ENCODE measurements at places on chromosomes 12 and 14.

DNA sequence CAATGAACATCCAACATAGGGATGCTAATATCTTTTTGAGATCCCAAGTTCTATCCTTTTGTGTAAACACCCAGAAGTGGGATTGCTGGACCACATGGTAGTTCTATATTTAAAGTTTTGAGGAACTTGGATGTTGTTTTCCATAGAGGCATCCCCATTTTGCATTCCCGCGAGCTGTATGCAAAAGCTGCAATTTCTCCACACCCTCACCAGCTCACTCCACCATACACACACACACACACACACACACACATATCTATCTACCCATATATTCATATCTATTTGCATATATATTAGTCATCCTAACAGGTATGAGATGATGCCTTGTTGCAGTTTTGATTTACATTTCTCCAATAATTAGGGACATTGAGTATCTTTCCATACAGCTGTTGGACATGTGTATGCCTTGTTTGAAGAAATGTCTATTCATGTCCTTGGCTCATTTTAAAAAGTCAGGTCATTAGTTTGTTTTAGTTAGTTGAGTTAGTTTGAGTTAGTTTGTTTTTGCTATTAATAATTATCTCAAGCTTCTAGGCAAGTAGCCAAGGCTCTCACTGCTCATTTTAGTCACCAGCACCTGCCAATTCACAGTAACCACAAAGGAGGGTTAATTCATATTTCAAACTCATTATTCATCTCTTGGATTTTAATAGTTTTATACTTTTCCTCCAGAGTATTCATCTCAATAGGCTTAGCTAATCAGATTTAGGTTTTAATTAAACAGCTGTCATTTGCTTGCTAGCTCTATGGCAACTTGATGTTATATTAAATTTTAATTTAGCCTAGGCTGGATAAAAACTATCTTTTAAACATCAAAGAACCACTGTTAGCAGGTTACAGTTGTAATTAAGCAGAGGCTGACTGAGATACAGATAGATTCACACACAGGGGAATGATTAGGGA lies 1435.9 kb upstream of the TMEM132C start:
- DNase-seq: no peak

DNA sequence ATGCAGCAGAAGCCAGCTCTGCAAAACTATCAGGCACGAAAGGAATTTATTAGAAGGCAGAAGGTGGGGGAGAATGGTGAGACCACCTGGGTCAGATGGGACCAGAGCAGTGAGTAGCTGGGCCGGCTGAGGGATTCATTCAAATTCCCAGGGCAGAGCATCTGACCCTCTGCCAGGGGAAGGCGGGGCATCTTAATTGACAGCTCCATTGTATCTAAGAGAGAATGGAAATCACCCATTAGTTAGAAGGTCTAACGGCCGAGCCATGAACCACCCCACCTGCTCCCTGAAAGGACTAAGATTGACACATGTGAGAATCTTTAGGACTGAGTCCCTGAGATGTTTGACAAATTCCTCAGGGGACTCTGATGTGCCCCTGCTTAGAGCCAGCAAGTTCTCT lies 83.7 kb downstream of the PHETA1 start:
- no peak for DNase-seq

DNA sequence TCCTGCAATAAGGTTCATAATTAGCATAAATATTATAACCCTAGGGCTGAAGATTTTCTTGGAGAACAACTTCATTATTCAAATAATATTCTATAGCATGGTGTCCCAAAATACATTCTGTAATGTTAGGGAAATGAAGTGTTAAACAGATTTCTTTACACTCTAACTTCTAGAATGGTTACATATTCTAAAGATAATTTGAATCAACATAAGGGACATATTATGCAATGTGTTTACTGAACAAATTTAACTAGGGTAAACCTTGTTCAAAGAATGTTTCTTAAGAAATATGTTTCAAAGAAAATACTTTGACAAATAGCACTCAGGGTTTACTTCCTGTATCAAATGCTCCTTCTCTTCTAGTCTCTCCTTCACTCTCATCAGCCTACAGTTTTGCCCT lies 281.6 kb downstream of the SLC6A15 start:
- no peak for DNase-seq

- DNase-seq: peak; percentile 51
Observed at GRCh38 chr14:73613046-73613383, 698 bp downstream of the ACOT6 start.

DNA sequence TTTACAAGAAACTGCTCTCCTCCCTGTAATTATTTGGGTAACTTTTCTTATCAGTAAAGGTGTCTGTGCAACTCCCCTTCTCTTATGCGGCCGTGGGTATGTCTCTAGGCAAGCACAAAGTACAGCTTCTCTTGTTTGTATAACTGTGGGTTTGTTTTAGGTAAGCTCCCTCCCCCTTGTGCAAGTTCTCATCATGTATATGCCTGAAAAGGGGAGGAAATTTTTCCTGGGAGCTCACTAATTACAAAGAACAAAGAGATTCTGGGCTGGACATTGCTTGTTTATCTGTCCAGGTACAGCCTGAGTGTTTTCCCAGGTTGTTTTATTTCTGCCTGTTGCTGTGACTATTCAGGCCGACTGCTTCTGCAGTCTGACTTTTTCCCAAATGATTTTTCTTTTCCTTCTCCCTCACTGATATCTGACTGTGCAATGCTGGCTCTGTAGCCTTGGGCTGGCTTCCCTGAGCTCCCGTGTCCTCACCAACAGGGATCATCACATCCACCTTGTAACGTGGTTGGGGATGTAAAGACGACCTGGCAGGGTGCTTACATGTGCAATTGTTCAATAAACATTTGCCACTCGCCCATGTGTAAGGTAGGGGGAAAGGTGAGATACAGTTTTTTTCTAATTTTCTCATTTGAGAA lies 916.5 kb downstream of the AACS start:
- peak; percentile 32 for DNase-seq

DNA sequence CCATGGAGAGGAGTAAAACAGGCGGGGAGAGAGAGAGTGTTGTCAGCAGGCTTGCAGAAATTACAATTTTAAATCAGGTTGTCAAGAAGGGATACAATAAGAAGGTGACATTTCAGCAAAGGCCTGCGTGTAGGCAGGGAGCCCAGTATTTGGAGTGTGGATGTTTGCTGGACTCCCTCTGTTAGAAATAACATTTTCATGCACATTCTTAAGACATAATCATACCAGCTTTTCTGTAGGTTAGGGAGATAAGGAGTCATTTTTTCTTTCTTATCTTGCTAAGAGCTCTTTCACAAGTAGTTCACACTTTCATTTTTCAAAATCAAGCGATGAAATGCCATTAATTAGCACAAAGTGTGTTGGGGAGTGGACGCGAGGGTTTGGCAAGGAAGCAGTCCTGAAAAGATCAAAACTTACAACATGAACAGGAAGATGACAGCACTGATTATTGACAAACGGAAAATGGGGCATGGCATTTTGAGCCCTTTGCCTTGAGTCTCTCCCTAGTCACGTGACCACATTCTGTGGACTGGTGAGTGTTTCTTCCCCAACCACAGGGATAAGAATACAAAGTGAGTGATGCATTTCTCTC lies 160.2 kb downstream of the DAD1 start:
- no peak for DNase-seq

GRCh38 chr12:109452489-109452888 lies 24.6 kb downstream of the KCTD10 start:
- peak; percentile 42 for DNase-seq

DNA sequence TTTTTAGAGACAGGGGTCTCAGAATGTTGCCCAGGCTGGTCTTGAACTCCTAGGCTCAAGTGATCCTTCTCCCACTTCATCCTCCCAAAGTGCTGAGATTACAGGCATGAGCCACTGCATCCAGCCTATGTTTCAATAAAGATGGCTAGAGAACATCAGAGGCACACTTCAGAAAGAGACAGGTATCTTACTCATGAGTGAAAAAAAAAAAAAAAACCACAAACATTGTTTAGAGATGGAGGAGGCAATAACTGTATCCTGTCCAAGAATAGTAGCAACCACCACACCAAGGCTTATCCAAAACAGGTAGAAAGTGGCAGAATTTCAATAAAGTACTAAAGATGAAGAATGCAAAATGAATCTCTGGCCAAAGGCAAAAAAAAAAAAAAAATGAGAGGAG lies 30.3 kb downstream of the EEA1 start:
- no peak for DNase-seq

DNA sequence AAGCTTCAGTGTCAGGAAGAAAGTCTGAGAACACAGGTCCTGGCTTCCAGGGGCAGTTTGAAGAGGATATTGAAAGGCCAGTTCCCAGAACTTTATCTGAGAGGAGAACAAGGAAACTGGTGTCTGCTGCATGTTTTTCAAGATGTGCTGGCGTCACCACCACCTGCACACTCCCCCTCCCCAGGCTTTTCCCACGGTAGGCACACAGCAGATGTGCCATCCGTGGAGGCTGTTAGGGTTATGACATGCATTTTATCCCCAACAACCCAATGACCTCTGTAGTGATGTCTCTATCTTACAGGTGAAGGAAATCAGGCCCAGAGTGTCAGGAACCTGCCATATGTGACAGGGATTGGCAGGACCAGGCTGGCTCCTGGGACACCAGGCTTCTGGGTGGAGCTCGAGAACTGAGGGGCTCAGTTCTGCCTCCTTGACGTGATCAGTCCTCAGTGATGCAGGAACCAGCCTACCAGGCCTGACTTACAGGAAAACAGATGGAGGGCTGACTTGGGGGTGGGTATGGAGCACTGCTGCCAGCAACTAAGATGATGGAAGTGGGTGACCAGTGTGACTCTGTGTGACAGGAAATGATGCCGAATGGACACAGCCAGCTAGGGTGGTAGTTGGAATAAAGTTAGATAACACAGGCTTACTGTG lies 16.8 kb downstream of the SLC25A47 start:
- peak; percentile 14 for DNase-seq

- DNase-seq: peak; percentile 90
Observed at GRCh38 chr14:77638771-77639171, 22.3 kb upstream of the SPTLC2 start.

GRCh38 chr12:123094349-123095077 lies 56.4 kb downstream of the PITPNM2 start:
- DNase-seq: peak; percentile 91

DNA sequence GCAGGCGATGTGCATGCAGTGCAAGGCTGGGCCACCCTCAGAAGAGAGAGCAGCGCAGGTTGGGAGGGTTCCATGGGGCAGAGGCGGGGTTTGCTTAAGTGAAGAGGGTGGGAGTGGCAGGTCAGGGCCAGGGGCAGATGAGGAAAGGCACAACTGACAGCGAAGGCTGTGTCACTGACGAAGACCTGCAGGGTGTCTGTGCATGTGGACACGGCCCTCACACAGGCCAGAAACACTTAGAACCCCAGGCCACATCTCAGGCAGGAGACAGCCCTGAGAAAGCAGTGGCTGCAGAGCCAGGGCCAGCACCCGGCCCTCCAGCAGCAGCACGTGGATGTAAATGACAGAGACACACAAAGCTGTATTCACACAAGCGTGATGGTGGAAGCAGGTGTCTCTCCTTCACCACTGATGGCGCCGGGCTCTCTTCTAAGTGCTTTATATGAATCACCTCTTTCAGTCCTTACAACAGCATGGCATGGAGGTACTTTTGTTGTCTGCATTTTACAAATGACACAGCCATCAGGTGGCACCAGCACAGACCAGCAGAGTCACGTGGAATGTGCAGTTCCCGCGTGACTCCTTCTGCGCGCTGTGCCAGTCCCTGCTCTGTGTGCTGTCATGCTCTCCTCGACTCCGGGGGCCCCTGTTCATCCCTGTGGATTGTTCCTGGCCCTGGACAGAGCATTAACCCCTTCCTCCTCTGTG lies 54.6 kb downstream of the TSPAN11 start:
- DNase-seq: no peak

GRCh38 chr12:72296389-72296788 lies 24.2 kb downstream of the TRHDE start:
- no peak for DNase-seq

- DNase-seq: no peak
Observed at GRCh38 chr12:92516277-92516600, 186.6 kb upstream of the PLEKHG7 start.

GRCh38 chr12:6639151-6639801 lies 3.5 kb upstream of the LPAR5 start:
- DNase-seq: no peak

DNA sequence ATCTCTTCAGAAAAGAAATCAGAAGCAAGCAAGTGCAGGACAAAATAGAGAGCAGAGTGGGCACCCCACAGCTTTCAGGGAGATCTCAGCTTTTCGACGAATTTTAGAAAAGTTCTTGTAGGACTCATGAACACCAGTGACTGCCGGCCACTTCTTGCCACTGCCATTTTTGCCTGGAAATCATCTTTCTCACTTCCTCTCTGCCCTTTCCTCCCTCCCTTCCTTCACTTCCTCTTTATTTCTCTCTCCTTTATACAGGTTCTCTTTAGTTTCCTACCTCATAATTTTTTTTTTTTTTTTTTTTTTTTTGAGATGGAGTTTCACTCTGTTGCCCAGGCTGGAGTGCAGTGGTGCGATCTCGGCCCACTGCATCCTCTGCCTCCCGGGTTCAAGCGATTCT lies 185.6 kb downstream of the APAF1 start:
- no peak for DNase-seq

DNA sequence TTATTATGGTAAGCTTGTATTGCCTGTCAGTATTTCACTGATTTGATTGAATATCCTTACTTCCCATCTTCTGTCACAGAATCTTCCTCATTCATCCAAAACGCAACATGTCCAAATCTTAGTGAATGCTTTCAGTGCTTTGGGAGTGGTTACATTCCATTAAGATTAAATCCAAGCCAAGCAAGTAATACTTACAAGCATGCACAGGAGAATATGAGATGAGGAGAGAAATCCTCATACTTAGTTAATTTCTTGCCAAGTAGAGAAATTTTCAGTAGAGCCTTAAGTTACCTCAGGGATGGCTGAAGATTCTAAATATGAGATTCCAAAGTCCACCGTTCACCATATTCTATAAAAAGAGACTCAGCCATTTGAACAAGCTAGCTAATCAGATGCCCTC lies 316.0 kb downstream of the RAD51B start:
- peak; percentile 58 for DNase-seq

DNA sequence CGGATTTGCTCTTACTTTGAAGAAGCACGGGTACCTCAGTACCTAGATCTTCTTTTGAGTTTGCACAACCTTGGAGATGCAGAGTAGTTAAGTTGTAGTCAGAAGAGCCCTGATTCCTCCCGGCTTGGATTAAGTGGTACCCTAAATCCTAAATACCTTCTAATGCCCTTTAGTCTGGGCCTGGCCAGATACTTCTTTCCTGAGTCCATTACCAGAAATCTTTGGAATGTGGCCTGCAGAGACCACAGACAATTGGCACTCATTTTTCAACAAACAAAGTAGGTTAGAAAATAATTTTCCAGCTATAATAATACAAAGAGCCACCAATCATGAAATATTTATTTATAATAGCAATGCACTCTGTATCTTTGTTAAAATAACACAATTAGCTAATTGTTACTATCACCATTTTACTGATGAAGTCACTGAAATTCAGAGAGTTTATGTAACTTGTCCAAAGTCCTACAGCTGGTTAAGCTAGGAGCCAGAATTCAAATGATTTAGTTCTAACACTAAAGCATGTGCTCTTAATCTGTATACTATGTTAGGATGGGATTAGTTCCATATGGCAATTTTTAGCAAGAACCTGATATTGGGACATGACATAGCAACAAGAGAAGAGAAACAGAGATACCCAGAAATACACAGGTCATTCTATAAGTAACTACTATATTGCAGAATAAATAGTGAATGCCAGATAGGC lies 132.1 kb upstream of the PDZRN4 start:
- peak; percentile 26 for DNase-seq

- no peak for DNase-seq
Observed at GRCh38 chr12:19908830-19909229, 459.5 kb upstream of the PDE3A start.

- no peak for DNase-seq
Observed at GRCh38 chr14:56809270-56810146, 771 bp downstream of the OTX2 start.
